Fibroblast of skin of back (primary cell): ENCODE measurements at places on chromosomes 12 and 14.

DNA sequence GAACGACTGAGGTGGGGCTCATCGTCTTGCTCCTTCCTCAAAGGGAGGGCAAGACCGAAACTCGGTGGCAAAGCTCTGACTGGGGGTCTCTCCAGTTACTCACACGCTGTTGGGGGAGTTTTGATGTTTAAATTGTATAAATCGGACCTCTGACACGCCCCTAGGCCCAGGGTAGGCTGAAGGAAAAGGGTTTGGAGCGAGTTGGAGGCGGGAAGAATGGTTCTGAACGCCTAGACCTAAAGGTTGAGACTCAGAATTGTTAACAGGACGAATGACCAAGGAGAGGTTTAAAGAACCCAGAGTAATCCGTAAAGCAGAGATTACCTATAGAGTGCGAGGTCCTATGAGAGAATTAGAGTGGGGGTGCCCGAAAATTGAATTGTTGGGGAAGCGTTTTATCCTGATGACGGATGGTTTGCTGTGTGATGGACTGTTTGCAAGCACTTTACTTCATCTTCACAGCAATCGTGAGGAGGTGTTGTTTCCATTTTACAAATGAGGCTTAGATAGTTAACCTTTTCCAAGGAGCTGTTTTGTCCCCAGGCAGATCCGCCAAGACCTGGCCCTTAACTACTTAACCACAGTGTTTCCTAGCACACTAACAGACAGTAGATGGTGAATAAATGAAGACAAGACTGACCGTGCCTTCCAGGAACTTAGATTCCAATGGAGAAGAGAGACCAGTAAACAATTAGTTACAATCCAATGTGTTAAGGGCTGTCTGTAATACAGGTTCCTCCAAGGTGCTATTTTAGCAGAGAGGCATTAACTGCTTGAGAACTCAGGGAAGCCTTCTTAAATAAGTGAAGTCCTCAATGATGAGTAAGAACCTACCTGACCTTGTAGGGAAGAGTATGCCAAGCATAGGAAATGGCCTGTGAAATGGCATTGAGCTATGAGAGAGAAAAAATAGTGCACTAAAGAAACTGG, 929 bp upstream of the UBE2N start:
- DNase-seq: no peak

DNA sequence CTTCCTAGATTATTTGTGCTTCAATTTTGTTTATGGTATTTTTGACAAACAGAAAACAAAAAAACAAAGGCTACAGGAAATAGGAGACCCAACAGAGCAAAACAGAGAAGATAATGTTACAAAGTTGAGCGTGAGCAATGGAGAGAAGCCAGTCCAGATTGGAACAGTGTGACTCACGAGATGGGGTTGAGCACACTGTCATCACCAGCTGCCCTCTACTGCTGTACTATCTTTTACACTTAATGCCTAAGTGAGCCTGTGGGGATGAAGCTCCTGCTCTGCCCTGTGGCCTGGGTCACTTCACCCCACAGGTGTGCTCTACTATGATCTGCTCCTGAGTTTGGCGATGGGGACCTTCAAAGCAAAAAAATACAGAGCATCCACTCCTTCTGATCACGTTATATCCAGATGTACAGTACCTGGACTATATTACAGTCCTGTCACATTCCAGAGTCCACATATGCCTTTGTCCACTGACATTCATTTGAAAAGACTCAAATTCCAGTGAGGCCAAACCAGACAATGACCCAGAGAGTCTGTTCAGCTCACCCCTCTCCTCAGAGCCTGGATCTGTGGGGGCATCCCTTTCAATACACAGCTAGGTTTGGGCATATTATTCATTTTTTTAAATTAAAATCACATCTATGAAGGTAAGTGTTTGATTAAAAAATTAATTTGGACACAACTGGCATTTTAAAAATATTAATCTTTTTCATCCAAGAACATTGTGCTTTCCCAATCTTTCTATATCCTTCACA, 4.4 kb downstream of the IPO8 start:
- DNase-seq: peak; percentile 66

DNA sequence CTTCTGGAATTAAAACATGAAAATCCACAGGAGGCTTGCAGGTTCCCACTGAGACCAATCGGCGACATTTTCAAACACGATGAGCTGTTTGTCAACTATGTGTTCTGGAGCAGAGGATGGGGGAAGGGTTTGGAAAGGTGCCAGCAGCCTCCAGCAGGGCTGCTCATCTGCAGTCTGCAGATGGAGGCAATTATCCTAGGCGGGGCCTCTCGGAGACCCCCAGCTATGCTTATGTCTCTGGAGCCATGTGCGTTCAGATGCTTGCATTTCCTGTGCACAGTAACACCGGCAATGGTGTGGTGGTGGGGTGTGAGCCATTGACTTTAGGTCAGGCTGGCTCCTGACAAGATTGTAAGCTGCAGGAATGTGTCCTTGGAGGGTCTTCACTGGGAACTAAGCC, 51.7 kb downstream of the RPH3A start:
- peak; percentile 76 for DNase-seq

GRCh38 chr12:71158361-71158882, 623 bp upstream of the TSPAN8 start:
- no peak for DNase-seq

GRCh38 chr12:116333402-116333801, 55.9 kb upstream of the MED13L start:
- DNase-seq: no peak
